Central memory CD4-positive, alpha-beta T cell (primary cell): ENCODE measurements at places on chromosomes 7 and 10.
A peak's percentile ranks its signal among the peaks of the same experiment; 100 is the strongest.

DNA sequence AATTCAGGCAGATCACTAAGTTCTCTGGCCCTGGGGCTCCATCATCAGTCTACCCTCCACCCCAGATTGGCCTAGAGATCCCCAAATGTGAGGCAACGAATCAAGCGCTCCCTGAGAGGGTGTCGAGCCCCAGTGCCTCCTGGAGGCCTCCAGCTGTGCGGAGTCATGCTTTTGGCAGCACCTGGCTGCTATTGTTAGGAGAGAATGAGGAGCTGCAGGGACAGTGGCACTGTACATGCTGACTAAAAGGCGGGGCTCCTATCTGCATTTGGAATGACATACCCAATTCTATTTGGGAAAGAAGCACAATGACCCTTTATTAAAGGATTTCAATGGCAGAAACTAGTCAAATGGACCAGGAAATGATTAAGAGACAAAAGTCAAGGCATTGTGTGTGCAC is 161.8 kb downstream of the DPY19L1 start:
- no peak for DNase-seq

DNA sequence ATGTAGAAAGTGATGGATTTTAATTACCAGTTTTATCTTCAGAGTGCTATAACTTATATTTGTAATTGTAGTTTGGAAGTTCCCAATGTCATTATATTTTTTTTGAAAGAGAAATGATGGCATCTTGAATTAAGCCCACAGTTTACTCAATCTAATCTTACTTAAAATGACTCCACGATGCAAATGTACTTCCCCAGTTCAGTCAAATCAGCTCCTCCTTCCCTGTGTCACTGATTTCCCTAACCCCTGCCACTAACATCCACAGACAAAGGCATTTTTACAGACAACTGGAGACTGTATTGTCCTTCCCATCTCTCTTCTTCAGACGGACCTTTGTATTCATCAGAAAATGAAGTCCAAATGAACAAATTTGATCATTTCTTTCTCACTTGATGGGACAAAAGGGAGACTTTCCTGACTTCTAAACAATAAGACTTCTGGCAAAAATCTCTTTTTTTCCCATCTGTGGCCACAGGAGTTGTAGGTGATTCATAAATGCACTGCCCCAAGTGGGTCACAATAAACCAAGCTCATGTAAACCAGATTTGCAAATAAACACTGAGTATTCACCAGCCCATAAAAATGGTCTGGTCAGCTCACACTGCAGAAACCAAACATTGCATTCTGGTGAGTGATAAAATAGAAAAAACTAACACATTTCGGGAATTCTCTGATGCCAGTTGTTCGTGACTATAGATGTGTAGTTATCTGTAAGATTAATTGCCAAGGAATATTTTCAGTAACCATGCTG is 162.9 kb downstream of the FANK1 start:
- no peak for DNase-seq

GRCh38 chr10:33382921-33383713 is 48.6 kb upstream of the NRP1 start:
- no peak for DNase-seq

GRCh38 chr7:1187127-1187526 is 27.1 kb upstream of the ZFAND2A start:
- no peak for DNase-seq

GRCh38 chr10:129004398-129004797 is 462.6 kb upstream of the MGMT start:
- no peak for DNase-seq

GRCh38 chr10:28604567-28605536 is 71.9 kb downstream of the WAC start:
- no peak for DNase-seq

DNA sequence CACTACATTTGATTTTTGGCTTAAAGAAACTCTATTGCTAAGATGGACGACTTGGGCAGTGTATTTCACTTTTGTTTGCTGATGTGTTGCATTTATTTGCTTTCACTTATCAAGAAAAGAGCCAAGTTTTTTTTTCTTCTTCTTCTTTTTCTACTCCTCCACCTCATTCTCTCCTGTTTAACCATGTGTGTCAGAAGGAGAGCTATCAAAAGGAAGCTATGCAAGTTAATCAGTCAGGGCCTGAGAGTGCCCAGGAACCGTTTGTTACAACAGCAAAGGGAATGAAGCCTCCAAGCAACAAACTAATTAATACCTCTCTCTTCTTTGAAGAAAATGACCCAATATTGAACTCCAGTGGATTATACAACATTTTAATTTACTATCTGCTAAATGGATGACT is 299.3 kb downstream of the GRM8 start:
- DNase-seq, result no peak

DNA sequence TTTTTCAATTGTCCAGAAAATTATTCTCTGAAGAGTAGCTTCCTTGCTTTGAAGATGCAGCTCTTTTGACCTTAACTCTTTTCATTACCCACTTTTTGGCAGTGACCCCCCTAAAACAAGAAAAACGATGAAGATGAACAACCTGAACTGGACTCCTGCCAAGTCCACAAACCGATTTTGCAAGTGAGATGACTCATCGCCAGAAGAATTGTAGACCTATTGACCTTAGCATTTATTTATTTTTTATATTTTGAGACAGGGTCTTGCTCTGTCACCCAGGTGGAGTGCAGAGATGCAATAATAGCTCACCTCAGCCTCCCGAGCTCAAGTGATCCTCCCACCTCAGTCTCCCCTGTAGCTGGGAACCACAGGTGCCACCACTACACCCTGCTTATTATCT is 859.2 kb downstream of the GATA3 start:
- no peak for DNase-seq

GRCh38 chr7:37285706-37286453 is 162.8 kb downstream of the ELMO1 start:
- no peak for DNase-seq

DNA sequence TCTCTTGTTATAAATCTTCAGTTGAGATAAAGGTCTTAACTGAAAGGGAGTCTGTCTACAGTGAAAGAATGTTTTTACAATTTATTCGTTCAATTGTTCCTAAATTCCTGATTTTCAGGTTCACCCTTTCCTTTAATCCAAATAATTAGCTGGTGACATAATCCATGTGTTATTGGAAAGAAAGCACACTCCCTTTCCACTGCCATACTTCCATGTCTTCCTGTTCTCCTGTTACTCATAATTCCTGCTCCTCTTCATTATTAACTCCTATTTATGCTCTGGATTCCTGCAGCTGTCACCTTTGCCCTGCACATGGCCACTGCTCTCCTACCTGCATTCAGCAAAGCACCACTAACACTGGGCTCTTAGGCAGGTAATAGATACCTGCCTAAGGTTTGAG is 40.0 kb upstream of the FAM3C start:
- no peak for DNase-seq

DNA sequence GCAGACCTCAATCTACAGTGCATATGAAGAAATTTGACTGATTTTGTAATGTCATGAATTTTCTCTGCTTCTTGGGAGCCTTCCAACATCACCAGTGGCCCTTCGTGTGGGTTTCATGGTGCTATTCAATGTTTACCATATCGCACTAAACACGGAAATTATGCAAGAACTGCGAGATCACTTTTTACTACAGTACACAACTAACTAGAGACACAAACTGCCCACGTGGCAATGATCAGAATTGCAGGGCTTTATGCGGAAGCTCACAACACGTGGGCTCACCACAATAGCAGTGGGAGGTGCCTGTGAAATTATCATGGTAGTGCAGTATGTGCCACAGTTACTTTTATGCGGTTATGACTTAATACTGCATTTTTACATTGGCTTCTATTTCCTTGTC is 449.7 kb upstream of the KLF6 start:
- peak; percentile 31 for DNase-seq

- peak; percentile 12 for DNase-seq
Observed at GRCh38 chr10:60944058-60944909, at the start of gene RHOBTB1. RHOBTB1 (minus strand) TSS chr10:60944185; CDS start chr10:60911542, 32,643 bp downstream.

DNA sequence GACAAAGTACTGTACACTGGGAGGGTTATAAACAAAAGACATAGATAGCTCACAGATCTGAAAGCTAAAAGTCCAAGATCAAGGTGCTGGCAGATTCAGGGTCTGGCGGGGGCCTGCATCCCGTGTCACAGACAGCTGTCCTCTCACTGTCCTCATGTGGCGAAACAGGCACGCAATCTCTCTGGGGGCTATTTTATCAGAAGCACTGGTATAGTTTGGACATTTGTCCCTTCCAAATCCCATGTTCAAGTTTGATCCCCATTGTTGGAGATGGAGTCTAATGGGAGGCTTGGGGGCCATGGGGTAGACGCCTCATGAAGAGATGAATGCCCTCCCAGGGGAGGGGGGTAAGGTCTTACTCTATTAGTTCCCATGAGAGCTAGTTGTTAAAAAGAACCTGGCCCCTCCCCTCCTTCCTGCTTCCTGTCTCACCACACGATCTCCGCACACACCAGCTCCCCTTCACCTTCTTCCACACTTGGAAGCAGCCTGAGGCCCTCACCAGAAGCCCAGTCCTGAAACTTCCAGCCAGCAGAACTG is 72.5 kb upstream of the UCN3 start:
- peak; percentile 55 for DNase-seq

DNA sequence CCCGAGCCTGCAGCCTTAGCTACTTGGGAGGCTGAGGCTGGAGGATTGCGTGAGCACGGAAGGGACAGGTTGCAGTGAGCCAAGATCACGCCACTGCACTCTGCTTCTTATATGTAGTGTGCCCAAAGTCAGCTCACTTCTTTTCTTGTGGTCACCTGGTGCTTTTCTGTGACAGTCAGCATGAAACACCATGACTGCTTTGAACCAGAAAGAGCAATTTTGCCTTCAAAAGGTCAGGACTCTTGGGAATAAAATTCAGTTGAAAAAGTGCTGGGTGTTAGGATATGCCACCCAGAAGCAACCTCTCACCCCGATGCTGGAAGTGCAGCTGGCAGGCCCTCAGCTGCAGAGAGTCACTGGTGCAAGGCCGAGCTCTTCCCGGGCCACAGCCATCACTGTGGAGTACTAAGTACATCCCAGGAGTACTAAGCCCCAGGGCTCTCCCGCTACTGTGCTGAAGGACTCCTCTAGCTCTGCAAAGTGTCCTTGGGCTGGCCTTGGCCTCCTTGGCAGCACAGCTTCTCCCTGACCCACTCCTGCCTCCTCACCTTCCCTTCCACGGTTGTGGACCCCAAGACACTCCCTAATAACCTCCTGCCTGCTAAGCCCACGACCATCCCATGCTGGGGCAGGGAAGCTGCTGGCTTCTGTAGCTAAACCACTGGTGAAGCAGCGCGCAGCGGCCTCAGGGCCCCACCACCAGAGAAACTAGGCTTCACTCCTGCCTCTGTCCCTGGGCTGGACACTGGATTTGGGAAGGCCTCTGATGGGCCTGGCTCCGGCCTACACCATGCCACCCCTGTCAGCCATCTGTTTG is 17.6 kb upstream of the GDI2 start:
- DNase-seq, result no peak

GRCh38 chr10:78656417-78657162 is 412.2 kb upstream of the ZMIZ1 start:
- DNase-seq, result no peak

DNA sequence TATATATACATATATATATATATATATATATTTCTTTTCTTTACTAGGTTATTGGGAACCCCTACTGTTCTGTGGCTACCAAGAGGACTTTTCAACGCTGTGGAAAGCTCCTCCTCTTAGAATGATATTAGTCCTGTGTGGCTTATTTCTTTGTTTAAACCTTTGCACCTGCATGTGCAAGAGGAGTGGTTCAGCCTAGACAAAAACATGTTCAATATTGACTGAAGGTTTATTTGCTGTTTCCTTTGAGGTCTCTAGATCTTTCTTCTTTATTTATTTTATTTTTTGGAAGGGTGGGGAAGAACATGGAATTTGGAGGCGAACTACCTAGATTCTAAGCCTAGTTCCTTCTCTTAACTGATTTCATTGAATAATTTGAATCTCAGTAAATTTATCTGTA is 118.1 kb downstream of the GNAT3 start:
- no peak for DNase-seq

DNA sequence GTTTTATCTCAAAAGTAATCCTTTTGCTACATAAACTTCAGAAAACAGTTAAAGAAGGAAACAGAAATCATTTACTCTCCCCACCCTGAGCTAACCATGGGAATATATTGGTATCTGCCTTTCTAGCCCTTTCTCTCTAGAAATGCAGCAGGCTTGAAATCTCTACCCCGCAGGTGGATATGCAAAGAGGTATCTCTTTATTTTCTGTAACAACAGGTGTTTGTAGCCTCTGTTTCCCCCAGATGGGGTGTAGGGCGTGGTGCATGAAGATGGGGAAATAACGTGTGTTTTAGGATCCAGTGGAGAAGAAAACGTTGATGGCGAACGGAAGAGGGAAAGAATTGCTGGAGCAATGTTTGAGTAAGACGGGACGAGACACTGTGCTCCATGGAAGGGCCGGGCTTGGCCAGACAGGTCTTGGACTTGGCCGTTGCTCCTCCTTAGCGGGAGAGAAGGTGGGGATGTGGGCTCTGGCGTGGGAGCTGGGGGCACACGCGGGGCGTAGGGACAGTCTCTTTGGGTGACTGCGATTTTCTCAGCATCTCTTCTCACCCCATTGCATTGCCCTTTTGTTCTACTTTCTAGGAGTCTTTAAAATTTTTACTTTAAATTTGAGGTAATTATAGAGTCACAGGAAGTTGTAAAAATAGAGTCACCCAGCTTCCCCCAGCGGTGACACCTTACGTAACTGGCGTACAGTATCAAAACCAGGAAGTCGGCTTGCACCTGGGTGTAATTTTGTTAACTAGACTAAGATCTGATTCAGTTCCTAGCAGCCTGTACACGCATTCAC is 82.9 kb downstream of the ELFN1 start:
- no peak for DNase-seq

DNA sequence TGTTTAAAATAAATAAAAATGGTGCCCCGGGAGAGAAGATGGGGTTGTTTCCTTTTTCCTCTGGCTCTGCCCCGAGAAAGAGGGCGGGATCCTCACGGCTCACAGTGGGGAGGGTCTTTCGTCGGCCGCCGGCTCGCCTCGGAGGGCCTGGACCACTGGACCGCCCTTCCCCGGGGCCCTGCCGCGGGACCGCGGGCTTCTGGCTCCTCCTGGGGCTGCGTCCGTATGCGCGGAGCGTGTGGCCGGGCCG is 3.5 kb upstream of the IGF2BP3 start:
- DNase-seq, result no peak

- DNase-seq, result no peak
Observed at GRCh38 chr10:59829024-59829423, 75.8 kb upstream of the MRLN start.

DNA sequence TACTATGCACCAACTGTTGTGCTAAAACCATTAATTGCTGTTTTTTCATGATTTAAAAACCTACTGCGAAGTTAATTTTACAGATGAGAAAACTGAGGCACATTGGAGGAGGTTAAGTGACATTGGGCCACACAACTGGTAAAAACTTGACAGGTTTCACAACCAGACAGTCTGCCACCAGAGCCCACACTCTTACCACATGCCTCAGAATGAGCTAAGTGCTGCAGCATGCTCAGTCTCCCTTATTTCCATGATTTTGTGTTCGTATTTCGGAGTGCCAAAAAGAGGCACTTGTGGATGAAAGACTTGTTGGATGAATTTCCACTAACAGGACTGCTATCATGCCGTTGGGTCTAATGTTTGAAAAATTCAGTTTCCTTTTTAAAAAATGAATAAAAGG is 77.4 kb downstream of the PCLO start:
- no peak for DNase-seq
